Epithelial cell of proximal tubule (primary cell): ENCODE measurements at places on chromosomes 12 and 14. TPM values are rescaled to one million over a fixed set of nuclear protein-coding genes. Genes with fewer than 3 reads are reported as not detected.

GRCh38 chr12:94372461-94372860 is 87.2 kb downstream of the CEP83 start:
- DNase-seq, result no peak

DNA sequence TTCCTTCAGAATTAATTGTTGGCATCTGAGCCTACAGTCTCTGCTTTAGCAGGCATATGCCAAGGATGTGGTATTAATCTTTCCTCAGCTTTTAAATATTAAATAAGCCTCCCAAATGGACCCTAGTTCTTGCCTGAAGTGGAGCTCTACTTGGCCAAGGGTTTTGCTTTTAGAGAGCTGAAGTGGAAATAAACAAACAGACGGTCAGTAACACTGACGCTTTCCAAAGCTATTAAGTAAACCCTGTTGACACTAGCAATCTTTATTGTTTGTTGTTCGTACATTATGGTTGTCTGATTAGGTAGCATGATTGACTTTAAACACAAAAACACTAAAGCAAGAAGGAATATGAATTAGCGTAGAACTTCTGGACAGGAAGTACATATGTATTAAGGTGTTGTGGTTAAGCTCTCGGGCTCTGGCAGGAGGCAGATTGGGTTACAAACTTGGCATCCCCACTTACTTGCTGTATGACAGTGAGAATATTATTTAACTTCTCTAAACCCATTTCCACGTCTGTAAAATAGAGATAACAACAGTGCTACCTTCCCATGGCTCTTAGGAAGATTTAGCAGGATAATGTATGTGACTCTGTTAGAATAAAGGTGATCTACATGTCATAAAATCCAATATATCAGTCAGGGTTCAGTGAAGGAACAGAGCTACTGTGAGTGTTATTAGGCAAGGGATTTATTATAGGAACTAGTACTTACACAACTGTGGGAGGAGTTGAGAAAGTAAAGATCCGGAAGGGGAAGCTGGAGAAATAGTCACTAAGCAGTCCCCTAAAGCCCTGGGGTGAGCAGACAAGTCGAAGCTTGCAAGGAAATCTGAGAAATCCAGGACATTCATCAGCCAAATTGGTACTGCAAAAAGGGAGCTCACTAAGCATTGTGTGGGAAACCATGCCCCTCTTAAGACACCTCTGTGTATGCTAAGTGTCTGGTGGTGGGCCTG is 92.2 kb upstream of the ATF7IP start:
- no peak for DNase-seq

- DNase-seq, result no peak
Measured at GRCh38 chr12:64521833-64522232, 69.9 kb downstream of the TBK1 start.

Gene MIPOL1
- total RNA-seq, result 5.7 and 6.7 TPM in 2 replicates

- DNase-seq, result no peak
Measured at GRCh38 chr14:69044296-69044695, 65.2 kb upstream of the ACTN1 start.

DNA sequence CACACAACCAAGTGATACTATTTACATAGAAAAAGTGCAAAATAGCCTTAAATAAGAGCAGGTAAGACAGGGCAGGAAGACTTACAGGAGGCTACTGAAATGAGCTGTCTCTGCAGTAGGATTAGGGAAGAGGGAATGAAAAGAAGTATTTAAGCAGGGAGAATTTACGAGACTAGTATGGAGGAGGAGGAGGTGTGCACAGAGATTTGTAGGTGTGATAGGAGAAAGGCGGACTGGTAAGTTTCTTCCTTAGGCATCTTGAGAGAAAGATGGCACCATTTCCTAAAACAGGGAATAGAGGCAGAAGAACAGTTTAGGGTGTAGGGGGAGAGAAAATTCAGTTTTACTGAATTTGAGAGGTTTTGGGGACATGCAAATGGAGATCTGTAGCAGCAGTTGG is 25.7 kb downstream of the DIP2B start:
- DNase-seq, result no peak

Gene CNTN1
- total RNA-seq, result 1.8 and 2.3 TPM in 2 replicates

DNA sequence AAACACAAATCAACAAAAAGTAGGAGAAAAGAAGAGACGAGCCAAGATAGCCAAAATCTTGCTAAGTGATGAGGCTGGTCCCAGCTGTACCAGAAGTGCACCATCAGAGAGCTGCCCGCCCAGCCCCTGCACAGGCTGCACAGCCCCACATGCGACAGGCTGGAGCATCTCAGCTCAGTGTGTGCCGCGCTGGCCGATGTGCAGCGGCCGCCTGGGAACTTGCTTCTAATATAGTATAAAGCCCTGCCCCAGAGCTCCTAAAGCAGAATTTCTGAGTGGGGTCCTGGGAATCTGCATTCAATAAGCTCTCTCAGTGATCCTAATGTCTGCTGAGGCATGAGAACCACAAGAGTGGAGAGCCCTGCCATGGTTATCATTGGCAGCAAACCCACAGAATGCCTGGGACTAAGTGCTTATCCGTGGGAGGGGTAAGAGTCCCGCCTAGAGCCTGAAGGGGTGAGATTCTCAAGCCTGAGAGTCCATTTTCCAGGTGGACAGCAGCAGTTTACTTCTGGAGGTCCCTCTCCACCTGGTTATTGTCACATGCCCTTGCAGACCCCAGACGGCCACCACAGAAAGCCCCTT is 171.6 kb downstream of the DPF3 start:
- no peak for DNase-seq

Gene NXPH4
- total RNA-seq, result not detected in 2 replicates

Gene HOXC11
- total RNA-seq, result 0.51 and 1.0 TPM in 2 replicates

GRCh38 chr14:30621354-30621939 is 672 bp upstream of the SCFD1 start:
- no peak for DNase-seq
